ENCODE measurements at places on chromosomes 12 and 14. TPM values are rescaled to one million over a fixed set of nuclear protein-coding genes. Genes with fewer than 3 reads are reported as not detected.
A peak's percentile ranks its signal among the peaks of the same experiment; 100 is the strongest.

GRCh38 chr14:39276579-39277114 lies 42.9 kb downstream of the MIA2 start:
- no peak for DNase-seq
- H3K36me3 ChIP-seq: peaks cover 18% of the 10 kb centered on the region
- peaks cover 35% of the 10 kb centered on the region for H3K4me1 ChIP-seq
- no peaks in the 10 kb centered on the region for H3K27me3 ChIP-seq
- peak overlapping the region; percentile 42 for H3K27ac ChIP-seq
- no peak overlapping the region for H3K4me3 ChIP-seq

DNA sequence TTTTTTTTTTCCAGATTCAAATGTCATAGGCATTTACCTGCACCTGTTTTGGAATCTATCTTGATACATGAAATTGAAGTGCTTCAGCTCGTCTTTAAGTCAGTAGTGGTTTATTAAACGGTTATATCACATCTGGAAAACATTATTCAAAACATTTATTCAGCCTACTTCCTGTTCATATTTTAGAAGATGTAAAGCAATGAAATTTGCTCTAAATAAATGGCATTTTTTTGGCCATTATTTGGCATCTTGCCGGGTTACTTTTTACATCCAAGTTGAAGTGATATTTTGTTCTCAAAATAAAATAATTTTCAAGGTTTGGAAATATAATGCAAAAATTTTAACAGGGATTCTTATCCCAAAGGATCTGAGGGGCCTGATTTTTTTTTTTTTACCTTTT lies 103.1 kb downstream of the EML1 start:
- H3K27ac ChIP-seq: no peak overlapping the region
- no peak for DNase-seq
- H3K36me3 ChIP-seq: no peaks in the 10 kb centered on the region
- H3K4me1 ChIP-seq: no peaks in the 10 kb centered on the region

DNA sequence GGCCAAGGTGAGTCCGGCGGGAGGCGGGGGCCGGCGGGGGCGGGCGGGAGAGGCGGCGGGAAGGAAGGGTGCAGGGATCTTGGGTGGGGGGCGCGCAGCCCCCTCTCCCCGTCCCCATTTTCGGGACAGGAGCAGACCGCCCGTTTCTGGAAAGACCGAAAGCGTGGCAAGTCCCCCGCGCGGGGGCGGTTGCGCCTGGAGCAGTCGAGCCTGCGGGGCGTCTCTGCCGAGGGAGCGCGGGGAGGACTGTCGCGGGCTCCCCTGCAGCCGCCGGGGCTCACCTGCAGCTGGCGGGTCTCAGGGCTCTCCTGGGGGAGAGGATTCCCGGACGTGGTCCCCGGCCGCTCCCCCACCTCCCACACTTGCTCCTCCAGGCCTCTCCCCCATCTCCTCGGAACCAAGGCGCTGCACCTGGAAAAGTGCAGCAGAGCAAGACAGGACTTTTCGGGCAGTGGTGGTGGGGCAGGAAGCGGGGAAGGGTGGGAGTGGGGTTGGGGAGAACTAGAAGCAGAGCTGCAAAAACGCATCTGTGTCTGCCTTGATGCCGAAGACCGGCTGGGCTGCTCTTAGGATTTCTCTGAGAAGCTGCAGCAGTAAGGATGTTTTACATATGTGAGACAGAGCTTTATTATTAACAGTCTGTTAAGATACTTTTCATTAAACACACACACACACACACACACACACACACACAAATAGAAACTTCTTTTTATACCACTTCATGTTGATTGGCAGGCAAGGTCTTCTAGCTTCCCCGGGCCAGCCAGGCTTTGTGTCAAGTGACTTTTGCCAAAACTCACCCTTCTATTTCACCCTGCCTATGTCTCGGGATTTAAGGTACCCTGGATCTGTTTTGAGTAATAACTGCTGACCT lies 677 bp downstream of the C12orf75 start:
- H3K4me3 ChIP-seq: peak overlapping the region; percentile 90
- peaks cover 83% of the 10 kb centered on the region for H3K4me1 ChIP-seq
- H3K27ac ChIP-seq: peak overlapping the region; percentile 76
- H3K27me3 ChIP-seq: no peaks in the 10 kb centered on the region
- DNase-seq: no peak
- H3K36me3 ChIP-seq: peaks cover 2% of the 10 kb centered on the region

DNA sequence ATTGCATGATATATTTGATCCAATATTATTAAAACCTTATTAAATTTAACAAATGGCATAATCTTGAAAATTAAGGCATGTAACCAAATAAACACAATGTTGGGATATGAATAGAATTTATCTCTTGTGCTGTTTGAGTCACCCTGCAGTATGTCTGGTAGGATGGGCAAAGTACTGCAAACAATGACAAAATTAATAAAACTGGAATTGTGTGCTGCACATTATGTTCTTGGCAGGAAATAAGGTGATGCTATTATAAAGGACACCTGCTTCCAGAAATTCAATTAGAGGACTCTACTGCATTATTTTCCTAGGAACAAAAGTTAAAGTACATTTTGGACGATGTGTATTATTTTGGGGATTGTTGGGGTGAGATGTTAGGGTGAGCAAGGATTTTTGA lies 132.7 kb downstream of the PPFIA2 start:
- no peak for DNase-seq
- H3K36me3 ChIP-seq: no peaks in the 10 kb centered on the region
- no peak overlapping the region for H3K4me3 ChIP-seq
- H3K4me1 ChIP-seq: no peaks in the 10 kb centered on the region

GRCh38 chr12:57837864-57838562 lies 8.5 kb downstream of the CTDSP2 start:
- peaks cover 65% of the 10 kb centered on the region for H3K4me1 ChIP-seq
- DNase-seq: no peak

B3GNT4 gene
- total RNA-seq: not detected

TMEM132C gene
- not detected for total RNA-seq

Measured in natural killer cell treated with Interleukin-12 subunit alpha and Interleukin-12 subunit beta and Interleukin-15 and Interleukin-18, amount 100 ng/mL, for 72 hours (primary cell).